ENCODE measurements at places on chromosomes 1 and 21. TPM values are rescaled to one million over a fixed set of nuclear protein-coding genes. Genes with fewer than 3 reads are reported as not detected.

Gene CELA3B
- total RNA-seq, result not detected

Gene NUP210L
- 0.09 TPM for total RNA-seq

Gene CYP4A22
- total RNA-seq, result not detected

Gene DIPK1A
- total RNA-seq, result 3.4 TPM

Gene SHISAL2A
- not detected for total RNA-seq

Gene NFASC
- under 0.01 TPM for total RNA-seq

Gene NPPA
- total RNA-seq, result not detected

Gene ARHGAP29
- total RNA-seq, result 144 TPM

Gene SEMA6C
- total RNA-seq, result 8.9 TPM

Gene IL22RA1
- total RNA-seq, result under 0.01 TPM

Gene GSTM1
- total RNA-seq, result 2.7 TPM

Gene RPL5
- 1,380 TPM for total RNA-seq

Gene C8B
- total RNA-seq, result not detected

Gene CDA
- 0.66 TPM for total RNA-seq

Gene PHLDA3
- total RNA-seq, result 50.0 TPM
